ENCODE measurements at places on chromosomes 11 and 22.

DNA sequence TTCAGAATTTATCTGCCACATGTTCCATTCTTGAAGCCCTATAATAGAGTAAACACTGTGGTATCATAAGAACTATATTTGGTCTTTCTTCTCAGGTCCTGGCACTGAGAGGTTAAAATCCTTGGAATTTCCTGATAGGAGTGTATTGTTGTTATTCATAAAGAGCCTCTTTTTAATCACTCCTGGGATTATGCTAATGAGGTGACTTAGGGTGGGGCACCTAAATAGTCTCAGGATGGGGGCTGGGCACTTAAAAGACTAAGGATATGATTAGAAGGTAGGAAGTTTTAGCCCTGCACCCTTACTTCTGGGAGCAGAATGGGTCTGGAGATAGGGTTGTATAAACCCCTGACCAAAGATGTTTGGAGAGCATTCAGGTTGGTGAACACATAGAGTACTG lies 755.2 kb upstream of the TENM4 start:
- DNase-seq, result no peak

DNA sequence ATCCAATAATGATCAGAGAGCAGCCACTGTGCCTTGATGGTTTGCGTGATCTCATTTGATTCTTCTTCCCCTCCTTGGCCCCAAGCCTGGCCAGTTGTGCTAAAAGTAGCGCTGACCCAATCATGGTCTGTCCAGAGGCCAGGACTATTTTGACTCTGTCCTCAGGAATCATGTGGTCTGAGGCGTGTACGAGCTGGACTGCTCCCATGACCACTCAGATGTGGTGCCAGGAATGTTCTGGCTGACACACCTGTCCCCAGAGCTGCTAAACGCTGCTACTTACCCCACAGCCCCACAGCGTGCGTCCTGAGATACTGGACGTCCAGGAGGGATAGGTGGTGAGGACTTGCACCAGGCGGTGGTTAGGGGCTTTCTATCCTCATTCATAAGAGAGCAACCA lies 70.5 kb downstream of the FEZ1 start:
- DNase-seq, result no peak

DNA sequence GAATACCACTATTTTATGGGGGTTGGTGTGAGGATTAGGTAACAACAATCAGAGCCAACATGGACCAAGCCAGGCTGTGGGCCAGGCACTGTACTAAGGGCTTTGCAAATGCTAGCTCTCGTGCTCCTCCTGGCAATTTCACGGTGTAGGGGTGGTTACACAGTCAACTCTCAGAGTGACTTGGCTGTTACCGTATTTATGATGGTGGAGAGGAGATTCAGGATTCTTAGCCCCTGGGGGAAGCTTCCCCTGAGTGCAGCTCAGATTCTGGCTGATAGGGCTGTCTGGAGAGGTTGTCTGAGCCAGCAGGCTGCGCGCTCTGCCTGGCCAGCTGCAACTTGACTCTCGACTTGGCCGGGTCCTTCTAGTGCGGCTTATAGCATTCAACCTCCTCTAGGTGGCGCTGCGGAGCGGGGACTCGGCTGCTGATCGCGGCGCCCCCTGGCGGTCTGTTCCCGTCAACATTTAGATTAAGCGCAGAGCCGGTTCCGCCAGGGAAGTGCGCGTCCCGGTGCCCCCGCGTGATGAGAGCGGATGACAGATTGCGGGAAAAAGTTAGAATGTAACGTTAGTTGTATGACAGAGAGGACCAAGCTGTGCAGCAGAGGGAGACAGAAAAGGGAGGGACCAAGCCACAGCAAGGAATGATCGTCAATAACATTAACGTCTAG lies 4.5 kb upstream of the NCF4 start:
- DNase-seq, result peak; percentile 98

DNA sequence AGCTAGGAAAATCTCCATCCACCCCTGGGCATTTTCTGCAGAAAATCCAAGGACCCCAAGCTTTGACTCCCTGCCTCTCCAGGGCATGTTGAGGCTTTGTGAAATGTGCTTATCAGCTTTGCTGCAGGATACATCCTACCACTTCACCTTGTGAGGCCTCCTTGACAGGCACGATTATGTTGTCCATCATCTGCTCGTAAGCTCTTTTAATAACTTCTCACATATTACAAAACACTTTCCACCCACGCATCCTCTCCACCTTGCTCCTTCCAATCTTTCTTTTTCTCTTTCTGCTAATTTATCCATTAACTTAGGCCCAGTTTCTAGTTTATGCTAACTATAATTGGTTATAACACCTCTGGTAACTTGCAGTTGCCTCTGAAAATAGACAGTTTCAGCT lies 147.0 kb upstream of the MTNR1B start:
- DNase-seq, result no peak

DNA sequence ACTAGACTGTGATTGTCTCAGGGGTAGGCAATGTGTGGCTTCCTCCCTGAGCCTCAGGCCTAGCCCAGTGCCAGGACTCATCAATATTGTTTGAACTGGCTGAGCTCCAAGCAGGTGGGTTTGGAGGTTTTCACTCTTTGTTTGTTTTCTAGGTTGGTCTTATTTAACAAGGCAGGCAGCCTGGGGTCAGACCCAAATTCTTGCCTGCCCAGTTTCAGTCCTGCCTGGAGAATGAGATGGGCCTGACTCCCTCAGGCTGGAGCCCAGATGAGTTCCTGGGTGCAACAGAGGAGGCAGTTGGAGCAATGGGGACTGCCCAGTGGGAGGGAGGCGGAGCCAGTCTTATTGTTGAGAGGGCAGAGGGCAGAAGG lies 28.3 kb upstream of the TP53I11 start:
- DNase-seq, result peak; percentile 9

- DNase-seq, result no peak
Measured at GRCh38 chr22:29049655-29050263, 11.9 kb downstream of the C22orf31 start.

DNA sequence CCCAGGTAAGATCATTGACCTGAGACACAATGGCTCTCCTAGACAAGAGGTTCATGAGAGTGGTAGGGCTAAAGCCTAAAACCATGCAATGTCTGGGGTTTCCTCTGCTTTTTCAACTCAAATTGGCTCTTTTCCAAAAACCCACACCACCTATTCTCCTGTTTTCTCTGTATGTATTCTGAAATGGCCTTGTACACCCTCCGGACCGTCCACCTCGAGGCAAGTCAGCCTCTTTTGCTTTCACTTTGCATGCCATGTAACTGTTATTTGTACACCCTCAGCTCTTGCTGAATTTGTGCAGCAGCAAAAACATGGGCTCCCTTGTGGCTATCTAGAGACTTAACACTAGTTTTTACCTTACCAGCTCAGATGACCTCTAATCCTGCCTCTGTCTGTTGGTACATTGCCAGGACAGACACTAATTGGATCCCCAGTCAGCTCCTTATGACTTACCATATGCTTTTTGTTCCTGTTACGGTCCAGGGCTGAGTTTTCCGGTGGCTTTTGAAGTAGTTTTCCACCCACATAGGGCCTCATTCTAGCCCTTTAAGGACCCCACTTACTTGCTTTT lies 288.0 kb downstream of the SBF2 start:
- no peak for DNase-seq

- DNase-seq, result peak; percentile 7
Measured at GRCh38 chr11:60130496-60130895, 42.0 kb downstream of the MS4A2 start.

DNA sequence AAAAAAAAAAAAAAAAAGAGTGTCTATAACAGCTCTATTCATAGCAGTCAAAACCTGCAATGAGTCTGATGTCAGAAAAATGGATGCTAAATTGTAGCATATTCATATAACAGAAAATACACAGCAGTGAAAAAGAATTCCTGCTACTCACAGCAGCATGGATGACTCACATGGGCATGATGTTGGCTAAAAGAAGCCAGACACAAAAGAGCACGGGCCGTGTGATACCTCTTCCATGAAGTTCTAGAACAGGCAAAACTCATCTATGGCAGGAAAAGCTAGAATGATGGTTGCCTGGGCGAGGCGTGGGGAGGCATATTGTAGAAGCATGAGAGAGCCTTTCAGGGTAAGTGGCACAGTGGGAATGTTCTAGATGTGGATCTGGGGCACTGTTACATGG lies 18.9 kb downstream of the PLAAT3 start:
- DNase-seq, result no peak

- DNase-seq, result no peak
Measured at GRCh38 chr11:27468209-27468994, 4.2 kb downstream of the LGR4 start.

- DNase-seq, result no peak
Measured at GRCh38 chr22:47196881-47197772, 434.7 kb downstream of the TBC1D22A start.

DNA sequence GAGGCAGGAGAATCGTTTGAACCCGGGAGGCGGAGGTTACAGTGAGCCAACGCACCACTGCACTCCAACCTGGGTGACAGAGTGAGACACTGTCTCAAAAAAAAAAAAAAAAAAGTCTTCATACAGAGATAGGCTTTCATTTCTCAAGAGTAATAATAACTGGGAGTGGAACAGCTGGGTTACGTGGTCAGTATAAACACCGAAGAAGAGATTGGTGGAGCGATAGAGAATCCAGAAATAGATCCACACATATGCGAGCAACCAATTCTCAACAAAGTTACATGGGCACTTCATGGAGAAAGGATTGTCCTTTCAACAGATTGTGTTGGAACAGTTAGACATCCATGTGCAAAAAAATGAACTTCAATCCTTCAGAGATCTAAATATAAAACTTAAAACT lies 24.6 kb downstream of the ZBED4 start:
- no peak for DNase-seq

DNA sequence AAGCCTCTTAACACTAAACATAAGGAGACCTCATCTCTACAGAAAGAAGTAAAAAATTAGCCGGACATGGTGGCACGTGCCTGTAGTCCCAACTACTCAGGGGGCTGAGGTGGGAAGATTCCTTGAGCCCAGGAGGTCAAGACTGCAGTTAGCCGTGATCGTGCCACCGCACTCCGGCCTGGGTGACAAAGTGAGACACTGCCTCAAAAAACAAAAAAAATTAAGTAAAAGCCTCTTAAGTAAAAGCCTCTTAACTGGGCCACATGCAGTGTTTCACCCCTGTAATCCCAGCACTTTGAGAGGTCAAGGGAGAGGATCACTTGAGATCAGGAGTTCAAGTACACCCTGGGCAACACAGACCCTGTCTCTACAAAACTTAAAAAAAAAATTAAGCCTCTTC lies 25.7 kb downstream of the CELF1 start:
- DNase-seq, result no peak

DNA sequence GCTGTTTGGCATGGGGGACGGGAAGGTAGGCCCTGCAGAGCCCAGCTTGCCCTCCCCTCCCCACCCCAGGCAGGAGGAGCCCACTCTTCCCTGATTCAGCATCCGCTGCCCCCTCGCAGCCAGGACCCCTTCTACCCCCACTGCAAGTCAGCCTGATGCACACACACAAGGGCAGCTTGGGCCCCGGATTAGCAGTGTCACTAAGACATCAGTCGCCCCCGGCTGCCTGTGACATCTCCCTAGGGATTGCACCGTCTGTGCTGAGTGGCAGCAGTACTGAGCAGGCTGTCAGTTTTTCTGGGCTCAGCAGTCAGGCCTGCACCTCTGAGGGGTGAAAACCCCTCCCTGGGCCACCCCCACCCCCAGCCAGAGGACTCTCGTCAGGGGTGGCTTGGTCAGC lies 30.4 kb upstream of the SYT7 start:
- no peak for DNase-seq

DNA sequence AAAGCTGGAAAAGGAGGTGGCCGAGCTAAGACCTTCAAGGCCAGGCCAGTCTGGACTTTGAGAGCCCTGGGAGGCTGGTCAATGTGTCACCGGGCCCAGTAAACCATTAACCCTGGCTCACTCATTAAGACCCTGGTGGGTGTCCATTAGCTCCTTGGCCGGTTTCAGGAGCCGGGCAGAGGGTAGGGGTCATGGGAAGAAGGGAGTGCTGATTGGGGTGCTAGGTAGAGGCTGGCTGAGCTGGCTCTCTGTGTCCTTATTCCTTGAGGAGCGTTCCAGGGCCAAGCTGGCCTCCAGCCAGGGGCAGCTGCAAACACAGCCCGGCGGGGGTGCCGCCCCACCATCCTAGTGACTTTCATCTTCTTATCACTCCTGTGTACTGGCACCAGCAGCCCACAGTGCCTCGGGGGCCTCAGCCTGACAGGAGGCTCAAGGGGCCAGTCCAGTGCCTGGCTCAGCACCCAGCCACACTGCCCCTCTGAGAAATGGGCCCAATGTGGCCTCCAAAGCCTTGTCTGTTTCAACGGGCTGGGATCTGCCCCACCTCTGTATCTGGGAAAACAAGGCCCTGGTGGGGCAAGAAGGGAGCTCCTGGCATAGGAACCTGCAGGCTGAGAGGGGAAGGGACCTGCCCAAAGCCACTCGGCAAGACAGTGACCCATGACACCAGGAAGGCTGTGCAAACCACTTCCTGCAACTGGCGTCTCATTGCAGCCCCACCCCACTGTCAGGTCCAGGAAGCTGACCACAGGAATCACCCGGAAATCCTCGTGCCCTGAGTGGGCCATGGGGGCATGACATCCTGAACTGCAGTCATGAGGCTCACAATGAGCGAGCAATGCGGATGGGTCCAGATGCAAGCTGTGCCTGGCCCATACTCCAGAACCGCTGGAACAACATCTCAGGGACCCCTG lies 15.1 kb upstream of the RGL4 start:
- no peak for DNase-seq
